Activated naive CD4-positive, alpha-beta T cell treated with anti-CD3 and anti-CD28 coated beads, Interleukin-2, amount 10 ng/mL, durations not matched to agents 7 days and 5 days (primary cell): ENCODE measurements at places on chromosomes 3 and 15.

DNA sequence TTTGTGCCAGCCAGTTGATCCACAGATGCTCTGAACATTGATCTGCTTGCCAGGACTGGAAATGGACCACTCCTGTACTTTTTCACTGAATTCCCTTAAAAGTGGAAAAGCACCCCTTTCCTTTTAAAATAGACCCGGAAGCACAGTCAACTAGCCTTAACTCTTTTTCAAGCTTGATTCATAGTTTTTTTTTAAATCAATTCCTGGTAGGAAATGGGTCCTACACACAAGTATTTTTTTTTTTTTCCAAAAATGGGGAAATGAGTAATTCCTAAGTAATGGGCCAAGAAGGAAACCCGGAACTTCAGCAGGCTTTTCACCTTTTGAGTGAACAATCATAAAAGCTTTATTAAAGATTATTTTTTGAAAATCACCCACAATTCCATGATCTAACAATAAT is 234.4 kb upstream of the ADAMTS9 start:
- no peak for DNase-seq

- no peak for DNase-seq
Measured at GRCh38 chr15:69855258-69856000, 242.3 kb downstream of the TLE3 start.

DNA sequence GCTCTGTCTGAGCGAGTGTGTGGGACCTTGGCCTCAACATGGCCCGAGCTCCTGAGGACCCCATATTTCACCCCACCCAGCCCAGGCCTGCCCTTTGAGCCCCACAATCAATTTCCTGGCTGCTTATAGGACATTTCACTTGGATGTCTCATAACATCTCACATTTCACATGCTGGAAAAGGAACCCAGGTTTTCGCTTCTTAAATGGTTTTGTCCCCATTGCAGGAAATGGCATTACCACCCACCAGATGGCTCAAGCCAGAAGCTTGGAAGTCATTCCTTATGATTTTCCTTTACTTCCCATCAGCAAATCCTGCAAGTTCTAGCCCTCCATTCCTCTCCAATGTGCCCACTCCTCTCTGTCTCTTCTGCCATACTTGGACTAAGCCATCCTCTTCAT is 14.9 kb downstream of the ITGA11 start:
- DNase-seq, result no peak

GRCh38 chr3:87756616-87757015 is 302.2 kb downstream of the CGGBP1 start:
- DNase-seq, result no peak
